ENCODE measurements at places on chromosomes 7 and 10.

DNA sequence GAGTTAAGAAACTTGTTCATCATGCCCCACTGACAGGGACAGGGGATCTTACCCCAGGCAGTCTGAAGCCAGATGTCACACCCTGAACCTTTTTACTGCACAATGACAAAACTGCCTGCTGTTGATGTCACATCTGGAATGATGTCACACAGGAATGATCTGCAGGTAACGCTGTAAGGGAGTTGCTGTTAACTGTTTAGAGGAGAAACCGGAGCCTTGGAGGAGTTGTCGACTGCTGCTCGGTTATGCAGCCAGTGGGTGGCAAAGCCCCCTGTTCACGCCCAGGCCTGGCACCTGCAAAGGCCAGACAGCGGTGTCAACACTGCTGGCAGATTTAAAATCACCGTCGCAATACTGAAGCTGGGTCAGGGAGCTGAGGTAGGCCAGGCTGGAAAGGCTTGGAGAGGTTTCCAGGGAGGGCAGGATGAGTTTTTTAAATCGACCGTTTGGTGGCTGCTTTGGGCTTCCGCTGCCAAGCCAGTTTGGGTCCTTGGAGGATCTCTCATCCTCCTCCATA is 10.0 kb upstream of the SLIT1 start:
- DNase-seq, result no peak

DNA sequence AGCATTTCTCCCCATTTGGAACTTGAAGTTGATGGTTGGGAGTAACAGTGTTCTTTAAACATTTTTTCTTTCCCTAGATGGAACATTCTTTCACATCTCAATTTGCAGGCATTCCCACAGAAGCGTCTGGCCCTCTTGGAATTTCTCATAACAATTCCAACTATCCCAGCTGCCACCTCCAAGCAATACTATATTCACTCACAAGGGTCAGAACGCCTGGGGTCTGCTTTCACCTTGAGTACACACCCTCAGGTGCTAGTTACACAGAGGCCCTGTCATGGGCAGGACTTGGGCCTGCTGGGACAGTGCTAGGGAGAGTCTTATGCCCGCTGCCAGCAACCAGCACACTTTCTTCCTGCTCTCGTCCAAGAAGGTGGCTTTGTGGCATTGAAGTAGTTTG is 136.5 kb downstream of the JCAD start:
- DNase-seq, result no peak

DNA sequence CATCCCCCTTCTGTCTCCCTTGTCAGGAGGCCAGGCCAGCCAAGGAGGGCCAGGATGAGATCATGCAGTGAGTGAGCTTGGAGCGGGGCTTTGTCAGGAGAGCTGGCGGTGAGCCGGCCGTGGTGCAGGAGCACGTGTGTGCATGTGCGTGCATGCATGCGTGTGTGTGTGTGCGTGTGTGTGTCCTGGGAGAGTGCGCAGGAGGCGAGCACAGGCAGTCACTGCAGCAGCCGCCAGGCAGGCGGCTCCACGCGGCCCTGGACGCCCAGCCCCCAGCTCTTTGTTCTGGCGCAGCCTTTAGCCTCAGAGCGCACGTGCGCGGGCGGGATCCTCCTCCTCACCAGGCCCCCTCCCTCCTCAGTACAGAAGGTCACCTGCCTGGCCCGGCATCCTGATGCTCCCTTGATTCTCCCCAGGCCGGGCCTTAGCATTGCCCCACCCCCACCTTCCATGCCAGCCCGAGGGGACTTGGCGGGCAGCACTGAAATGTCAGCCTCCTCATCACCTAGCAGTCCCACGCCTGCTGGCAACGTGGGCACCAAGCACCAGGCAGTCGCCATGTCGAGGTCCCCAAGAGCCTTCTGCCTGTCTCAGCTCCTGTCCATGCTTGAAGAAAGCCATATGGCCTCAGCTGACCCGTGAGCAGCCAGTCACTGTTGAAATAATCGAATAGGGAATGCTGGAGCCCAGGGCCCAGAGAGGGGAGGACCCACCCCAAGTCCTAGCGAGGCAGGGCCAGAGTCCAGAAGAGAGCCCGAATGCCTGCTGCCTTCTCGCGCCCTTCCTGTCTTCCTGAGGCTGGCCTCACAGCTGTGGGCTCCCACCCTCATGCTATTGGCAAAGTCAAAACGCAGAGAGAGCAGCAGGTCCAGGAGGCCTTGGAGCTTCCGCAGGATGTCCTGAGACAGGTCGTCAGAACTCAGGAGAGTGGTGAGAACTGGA is 125.9 kb upstream of the PPIF start:
- DNase-seq, result peak; percentile 73

- DNase-seq, result no peak
These were observed 315.0 kb downstream of the IPMK start for GRCh38 chr10:57952741-57953140.

DNA sequence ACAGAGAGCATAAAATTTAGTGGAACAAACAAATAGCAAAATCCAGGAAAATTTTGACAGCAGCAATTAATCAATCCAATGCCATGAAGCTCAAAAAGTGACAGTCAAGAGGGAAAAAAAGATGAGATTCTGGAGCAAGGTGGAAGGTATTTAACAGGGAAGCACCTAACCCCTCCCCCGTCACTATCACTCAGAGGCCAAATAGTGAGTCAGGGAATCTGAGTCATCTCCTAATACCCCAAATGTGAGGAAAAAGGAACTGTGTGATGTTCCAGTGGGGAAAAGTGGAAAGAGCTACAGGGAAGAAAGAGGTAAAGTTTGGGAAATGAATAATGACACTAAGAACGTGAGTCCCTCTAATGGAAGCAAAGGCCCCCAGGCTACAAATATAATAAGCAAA is 113.2 kb upstream of the PHF14 start:
- DNase-seq, result no peak

- no peak for DNase-seq
These were observed 29.6 kb downstream of the CHAT start for GRCh38 chr10:49643241-49644034.

GRCh38 chr7:84701524-84702306 is 485.1 kb downstream of the SEMA3D start:
- peak; percentile 7 for DNase-seq

DNA sequence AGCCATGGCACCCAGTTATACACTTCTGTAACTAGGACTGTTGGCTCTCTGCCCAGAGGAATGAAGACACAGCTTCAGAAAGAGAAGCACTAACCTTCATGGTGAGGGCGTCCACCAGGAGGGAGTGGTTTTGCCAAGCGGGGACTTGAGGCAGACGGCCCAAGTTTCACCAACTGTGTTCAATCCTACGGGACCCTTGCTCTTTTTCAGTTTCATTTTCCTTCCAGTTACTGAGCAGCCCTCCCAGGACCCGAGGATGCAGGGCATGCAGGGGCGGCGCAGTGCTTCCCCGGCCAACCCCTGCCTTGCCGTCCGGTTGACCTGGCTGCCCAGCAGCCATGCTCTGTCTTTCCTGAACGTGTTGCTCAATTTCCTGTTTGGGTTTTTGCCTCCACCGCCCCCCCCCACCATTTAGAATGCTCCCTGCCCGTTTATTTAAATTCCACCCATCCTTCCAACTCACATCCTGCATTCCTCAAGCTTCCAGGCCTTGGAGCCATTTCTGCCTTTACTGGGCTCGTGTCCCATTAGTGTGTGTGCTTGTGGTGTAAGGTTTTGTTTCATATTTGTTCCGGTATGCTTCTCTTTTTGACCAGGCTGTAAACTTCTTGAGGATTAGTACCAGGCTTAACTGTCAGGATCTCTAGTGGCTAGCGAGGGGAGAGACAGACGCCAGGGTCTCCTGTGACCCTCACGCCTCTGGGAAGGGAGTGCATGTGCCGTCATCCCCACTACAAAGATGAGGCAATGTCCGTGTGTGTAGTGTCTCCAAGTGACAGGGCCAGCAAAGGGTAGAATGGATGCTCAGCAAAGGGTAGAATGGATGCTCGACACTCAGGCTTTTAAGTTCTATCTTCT is 31.6 kb downstream of the IL15RA start:
- DNase-seq, result no peak

Measured in mucosa of descending colon (tissue), 3 donors.